ENCODE measurements at places on chromosomes 11 and 22.

- DNase-seq: no peak
Observed at GRCh38 chr22:50356186-50356585, 13.1 kb downstream of the PPP6R2 start.

DNA sequence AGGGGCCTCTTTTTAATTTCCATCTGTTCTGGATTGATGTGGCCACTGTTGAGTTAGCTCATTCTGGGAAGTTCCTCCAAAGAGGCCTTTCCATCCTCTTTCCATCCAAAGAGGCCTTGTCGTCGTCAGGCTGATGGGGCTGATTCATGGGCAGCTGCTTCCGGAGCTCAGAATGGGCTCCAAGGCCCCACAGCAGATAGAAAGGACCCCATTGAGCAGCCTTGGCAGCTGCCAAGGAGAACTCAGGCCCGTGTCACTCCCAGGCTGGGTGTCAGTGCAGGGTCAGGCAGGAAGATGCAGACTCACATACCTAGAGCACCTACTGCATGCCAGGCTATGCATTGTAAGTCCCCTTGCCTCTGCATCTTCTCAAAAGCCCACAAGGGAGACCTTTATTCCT lies 524.1 kb downstream of the MIAT start:
- DNase-seq: no peak

GRCh38 chr22:50497093-50497492 lies 10.4 kb downstream of the LMF2 start:
- DNase-seq: no peak

GRCh38 chr11:8828580-8829361 lies 82.2 kb upstream of the AKIP1 start:
- DNase-seq: no peak

DNA sequence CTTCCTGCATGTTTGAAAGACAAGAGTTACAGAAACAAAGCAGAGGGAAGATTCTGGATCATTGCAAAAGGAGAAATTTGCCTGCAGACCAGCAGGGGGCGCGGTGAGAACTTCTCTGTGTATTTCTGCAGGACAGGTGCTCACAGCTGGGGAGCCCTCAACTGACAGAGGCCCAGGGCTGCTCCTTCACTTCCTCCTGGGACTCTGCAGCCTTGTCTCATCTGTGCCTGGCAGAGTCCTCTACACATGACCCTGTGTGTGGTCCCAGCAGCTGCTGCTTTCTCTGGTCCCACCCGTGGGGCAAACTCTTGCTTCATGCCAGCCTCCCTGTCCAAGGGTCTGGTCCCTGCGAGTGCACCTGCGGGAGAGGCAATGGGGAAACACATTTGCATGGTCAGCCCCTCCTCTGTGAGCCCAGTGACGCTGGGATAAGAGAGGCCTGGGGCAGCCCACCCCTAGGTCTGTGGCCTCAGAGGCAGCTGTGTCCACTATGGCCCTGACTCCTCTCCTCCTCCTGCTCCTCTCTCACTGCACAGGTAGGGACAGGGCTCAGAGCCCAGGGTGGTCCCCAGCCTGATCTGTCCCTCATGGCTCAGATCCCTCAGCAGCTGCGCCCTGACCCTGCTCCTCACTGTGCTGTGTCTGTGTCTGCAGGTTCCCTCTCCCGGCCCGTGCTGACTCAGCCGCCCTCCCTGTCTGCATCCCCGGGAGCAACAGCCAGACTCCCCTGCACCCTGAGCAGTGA lies 43.2 kb upstream of the VPREB1 start:
- peak; percentile 35 for DNase-seq

- DNase-seq: no peak
Observed at GRCh38 chr22:48277868-48278581, 1515.6 kb downstream of the TBC1D22A start.

DNA sequence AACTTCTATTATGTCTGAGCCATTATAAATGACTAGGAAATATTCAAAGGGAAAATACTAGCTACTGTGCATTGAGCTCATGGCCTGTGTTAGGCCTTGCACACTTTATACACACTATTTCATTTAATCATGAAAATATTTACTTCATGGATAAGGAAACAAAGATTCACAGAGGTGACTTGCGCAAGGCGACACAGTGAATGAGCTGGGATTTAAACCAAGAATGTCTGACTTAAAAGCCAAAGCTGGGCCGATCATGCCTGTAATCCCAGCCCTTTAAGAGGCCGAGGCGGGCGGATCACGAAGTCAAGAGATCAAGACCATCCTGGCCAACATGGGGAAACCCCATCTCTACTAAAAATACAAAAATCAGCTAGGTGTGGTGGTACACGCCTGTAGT lies 231.5 kb downstream of the MIAT start:
- DNase-seq: no peak

GRCh38 chr22:12601870-12602779 lies 2925.9 kb upstream of the OR11H1 start:
- DNase-seq: no peak

DNA sequence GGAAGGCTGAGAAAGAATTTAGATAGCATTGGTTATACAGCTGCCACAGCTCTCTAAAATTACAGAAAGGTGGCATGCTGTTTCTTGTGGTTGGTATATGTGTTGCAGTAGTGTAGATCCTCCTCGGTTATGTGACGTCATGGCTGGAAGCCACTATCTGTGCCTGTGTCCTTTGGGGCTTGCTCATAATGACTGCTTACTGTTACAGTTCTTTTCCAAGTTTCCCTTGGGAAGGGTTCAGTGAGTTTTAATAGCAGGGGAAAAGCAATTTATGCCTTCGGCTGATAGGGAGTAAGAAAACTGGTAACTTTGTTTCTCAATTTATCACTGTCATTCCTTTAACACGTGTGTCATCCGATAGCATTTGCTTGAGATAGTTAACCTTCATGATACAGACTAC lies 47.2 kb downstream of the POLD3 start:
- DNase-seq: no peak

- no peak for DNase-seq
Observed at GRCh38 chr11:59551659-59552521, 40.6 kb downstream of the OR4D9 start.

DNA sequence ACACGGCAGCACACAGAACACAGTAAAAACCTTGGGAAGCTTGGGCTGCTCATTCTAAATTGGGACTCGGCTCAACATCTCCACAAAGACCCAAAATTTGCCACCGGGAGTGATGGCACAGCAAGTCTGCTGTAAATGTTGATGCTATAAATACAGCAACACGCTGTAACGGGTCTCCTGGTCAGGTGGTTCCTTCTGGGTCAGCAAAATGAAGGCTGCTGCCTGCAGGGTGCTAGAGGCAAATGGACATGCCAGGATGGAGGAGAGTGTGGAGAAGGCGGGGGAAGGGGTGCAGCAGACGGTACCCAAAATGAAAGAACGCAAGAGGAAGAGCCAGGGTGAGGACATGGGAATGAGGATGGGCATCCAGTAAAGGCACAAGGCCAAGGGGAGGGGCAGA lies 30.4 kb downstream of the MAFF start:
- DNase-seq: no peak

- no peak for DNase-seq
Observed at GRCh38 chr11:17921659-17922415, 91.0 kb downstream of the SERGEF start.

GRCh38 chr22:49307481-49307830 lies 520.2 kb downstream of the BRD1 start:
- no peak for DNase-seq

- DNase-seq: no peak
Observed at GRCh38 chr11:46511342-46511741, 82.5 kb downstream of the AMBRA1 start.

- DNase-seq: no peak
Observed at GRCh38 chr11:122697636-122698167, 42.2 kb downstream of the UBASH3B start.

GRCh38 chr11:12154871-12155668 lies 44.7 kb downstream of the MICAL2 start:
- no peak for DNase-seq

- DNase-seq: no peak
Observed at GRCh38 chr11:57662893-57663292, 5.0 kb upstream of the ZDHHC5 start.

DNA sequence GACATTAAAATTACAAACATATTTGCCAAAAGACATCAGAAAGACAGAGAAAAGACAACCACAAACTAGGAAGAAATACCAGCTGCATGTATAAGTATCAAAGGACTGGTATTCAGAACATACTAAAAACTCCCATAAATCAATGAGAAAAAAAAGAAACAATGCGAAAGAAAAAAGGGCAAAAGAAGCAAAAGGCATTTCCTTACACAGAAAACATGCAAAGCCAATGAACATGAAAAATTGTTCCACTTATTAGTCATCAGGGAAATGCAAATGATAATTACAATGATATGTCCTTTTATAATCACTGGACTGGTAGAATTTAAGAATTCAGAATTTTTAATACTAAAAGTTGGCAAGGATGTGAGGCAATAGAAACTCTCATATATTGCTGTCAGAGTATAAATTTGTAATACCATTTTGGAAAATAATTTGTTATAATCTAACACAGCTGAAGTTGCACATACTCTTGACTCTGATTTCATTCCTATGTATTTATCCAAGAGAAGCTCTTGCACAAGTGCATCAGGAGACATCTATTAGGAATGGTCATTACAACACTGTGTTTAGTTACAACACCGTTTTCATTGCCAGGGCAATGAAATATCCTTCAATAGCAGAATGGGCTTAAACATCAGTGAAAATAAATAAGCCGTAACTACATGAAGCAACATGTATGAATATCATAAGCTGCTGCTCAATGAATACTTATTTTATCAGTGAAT lies 279.7 kb downstream of the SWAP70 start:
- no peak for DNase-seq

GRCh38 chr11:10607462-10608132 lies 39.1 kb upstream of the LYVE1 start:
- DNase-seq: no peak

GRCh38 chr11:124627546-124627945 lies 4.9 kb downstream of the TBRG1 start:
- DNase-seq: no peak

GRCh38 chr22:30204742-30205111 lies 41.8 kb downstream of the LIF start:
- no peak for DNase-seq

DNA sequence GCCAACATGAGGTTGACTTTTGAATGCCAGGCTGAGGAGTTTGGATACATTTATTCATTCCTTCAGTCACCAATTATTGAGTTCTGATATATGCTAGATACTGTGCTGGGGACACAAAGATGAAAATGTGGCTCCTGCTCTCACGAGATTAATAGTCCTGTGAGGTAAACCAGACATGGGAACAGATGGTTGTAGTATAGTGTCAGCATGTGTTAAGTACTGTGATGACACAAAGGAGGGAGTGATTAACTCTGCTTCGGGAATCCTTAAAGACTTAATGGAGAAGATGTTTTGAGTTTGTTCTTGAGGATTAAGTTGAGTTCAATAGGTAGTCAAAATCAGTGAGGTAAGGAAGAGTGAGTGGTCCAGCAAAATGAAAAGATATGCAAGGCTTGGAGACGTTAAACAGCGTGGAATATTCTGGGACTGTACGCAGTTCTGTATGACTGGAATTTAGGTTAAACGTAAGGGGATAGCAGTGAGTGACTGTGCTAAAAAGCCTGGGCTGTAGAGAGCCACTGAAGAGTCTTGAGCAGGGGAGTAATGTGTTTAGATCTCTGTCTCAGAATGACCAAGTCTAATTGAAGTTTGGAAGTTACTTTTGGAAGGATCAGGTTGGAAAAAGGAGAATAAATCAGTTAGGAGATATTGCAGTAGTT lies 11.8 kb downstream of the RNF121 start:
- DNase-seq: no peak

- DNase-seq: no peak
Observed at GRCh38 chr11:60762851-60763691, 6.4 kb downstream of the MS4A15 start.

DNA sequence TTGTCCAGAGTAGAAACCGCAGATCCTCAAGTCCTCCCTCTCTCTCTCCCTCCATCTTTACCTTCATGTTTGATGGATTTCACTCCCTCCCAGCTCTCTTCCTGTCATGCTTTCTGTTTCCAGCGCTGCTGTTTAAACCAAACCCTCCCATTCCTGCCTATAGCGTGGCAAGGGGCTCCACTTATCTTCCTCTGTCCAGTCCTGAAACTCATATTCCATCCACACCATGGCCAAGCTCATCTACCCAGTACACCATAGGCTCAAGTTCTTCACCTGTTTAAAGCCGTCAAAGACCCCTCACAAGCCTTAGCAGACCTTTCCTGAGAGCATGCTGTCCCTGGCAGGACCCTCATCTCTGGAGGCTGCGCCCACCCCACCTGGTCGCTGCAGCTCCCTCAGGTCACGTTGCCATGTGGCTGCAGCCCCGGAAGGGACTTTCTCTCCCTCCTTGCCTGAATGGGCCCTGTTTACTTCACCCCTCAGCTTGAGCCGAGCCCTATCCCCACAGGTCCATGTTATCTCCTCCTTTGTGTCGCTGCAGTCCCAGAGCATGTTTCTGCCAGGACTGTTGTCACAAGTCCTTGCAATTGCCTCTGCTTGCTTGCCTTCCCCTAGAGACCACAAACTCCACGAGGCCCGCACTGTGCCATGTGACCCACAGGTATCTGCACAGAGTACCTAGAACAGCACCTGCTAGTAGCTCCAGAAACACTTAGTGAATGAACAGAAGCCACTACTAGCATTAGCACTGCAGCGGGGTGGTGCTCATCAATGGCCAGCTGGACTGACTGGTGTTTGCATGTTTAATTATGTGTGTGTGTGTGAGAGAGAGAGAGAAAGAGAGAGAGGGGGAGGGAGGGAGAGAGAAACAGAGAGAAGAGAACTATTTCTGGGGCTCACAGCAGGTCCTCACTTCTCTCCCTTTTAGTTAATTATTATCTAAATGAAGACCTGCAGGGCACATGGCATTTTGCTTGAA lies 149.4 kb upstream of the SNX19 start:
- DNase-seq: no peak

DNA sequence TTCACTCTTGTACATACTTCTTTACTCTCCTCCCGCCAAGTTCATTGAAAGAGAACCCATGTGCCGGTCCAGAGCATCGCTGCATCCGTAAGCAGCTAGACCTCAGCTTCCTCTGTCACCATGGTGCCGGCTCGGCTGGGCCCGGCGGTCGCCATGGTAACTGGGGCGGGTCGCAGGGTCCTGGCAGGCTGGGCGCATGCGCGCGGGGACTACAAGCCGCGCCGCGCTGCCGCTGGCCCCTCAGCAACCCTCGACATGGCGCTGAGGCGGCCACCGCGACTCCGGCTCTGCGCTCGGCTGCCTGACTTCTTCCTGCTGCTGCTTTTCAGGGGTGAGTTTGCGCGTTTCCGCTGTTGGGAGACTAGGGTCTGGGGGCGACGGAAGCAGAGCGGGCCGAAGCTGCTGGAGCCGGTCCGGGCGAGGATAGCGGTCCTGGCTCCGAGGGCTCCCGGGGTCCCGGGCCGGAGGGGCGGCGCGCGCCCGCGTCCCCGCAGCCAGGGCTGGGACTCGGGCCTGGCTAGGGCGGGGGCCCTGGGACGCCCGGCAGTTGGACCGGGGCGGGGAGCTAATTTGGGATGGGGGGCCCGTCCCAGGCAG lies at the start of gene JAM3:
TSS of gene JAM3 (plus strand) at position 244 of the 597 bp plus-strand sequence. CDS start at position 256, 12 bp downstream.
- DNase-seq: peak; percentile 93

GRCh38 chr22:34036931-34037330 lies 116.7 kb upstream of the LARGE1 start:
- no peak for DNase-seq

DNA sequence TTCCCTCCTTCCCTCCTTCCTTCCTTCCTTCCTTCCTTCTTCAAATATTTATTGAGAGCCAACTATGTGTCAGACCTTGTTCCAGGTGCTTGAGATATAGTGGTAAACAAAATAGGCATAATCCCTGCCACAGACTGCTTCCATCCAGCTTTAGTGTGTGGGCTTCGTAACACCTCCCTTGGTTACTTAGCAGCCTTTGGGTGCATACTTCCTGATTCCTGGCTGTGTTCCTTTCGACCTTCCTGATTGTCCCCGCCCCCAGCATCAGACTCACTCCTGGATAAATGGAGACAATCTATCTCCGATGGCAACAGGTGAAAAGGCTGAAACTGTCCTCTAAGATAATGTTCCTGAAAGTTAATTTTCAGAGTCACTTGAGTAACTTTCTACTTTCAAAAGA lies 13.5 kb downstream of the CCDC81 start:
- no peak for DNase-seq
